ENCODE measurements at places on chromosomes 3 and 15. TPM values are rescaled to one million over a fixed set of nuclear protein-coding genes. Genes with fewer than 3 reads are reported as not detected.
A peak's percentile ranks its signal among the peaks of the same experiment; 100 is the strongest.

Gene C3orf85
- not detected for total RNA-seq

Gene NDUFAF3
- 50.6 TPM for total RNA-seq

Gene IL17RD
- 31.1 TPM for total RNA-seq

Gene TM4SF4
- not detected for total RNA-seq

Gene RBPMS2
- total RNA-seq, result 2.0 TPM

Gene RAB6B
- 222 TPM for total RNA-seq

Gene PPM1L
- 81.4 TPM for total RNA-seq

Gene CD200
- total RNA-seq, result 67.9 TPM

Gene HTR3C
- not detected for total RNA-seq

Gene SYNM
- total RNA-seq, result 4.8 TPM

Gene KCNAB1
- total RNA-seq, result 16.5 TPM

GRCh38 chr15:77695961-77696582 lies 63.4 kb upstream of the LINGO1 start:
- DNase-seq, result no peak

- DNase-seq, result no peak
Measured at GRCh38 chr15:81113204-81113657, 20.8 kb upstream of the CFAP161 start.

GRCh38 chr3:71528816-71529215 lies 54.7 kb downstream of the FOXP1 start:
- no peak for DNase-seq

DNA sequence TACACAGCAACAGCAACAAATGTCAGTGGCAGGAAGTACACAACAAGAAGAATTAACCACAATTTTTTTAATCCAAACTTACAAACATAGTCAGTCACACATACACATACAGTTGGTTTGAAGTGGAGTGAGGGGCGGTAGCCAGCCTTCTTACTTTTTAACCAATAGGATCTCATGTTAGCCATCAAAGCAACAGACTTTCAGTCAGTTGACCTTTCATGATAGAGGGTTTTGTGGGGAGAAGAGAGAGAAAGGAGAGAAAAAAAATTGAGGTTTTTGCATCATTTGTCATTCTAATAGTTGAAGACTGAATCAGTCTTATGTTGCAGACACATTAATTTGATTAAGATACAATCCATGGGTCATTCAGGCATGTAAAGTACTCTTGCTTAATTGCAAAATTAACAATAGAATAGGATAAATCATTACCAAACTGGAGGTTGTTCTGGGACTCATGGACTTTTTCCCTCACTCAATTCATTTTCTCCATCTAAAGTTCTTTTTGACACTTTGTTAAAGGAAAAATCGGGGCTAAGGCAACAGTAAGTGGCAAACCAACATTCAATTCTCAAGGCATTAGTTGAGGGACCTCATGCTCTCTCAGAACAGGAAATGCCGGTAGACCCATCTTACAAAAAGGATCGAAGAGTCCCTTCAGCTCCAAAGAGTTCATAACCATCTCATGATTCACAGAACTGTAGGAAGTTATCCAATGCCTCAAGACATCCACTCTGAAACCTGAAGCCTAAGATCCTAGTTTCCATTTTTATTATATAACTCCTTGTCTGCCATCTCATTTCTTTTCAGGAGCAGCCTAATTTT lies 159.5 kb upstream of the LPP start:
- DNase-seq, result no peak

GRCh38 chr3:195263193-195263924 lies 7.6 kb downstream of the XXYLT1 start:
- DNase-seq, result no peak

GRCh38 chr3:70970171-70970570 lies 613.4 kb downstream of the FOXP1 start:
- DNase-seq, result no peak

DNA sequence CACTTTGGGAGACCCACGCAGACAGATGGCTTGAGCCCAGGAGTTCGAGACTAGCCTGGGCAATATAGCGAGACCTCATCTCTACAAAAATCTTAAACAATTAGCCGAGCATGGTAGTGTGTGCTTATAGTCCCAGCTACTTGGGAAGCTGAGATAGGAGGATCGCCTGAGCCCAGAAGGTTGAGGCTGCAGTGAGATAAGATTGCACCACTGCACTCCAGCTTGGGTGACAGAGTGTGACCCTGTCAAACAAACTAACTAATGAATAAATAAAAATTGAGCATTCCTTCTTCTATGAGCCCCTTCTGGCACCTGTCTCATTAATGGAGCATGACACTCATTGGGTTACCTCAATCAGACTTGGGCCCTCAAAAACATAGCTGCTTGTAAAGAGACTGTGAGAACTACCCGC lies 7.5 kb downstream of the ZDHHC3 start:
- DNase-seq, result no peak

GRCh38 chr15:63200464-63201249 lies 11.3 kb downstream of the RAB8B start:
- no peak for DNase-seq

DNA sequence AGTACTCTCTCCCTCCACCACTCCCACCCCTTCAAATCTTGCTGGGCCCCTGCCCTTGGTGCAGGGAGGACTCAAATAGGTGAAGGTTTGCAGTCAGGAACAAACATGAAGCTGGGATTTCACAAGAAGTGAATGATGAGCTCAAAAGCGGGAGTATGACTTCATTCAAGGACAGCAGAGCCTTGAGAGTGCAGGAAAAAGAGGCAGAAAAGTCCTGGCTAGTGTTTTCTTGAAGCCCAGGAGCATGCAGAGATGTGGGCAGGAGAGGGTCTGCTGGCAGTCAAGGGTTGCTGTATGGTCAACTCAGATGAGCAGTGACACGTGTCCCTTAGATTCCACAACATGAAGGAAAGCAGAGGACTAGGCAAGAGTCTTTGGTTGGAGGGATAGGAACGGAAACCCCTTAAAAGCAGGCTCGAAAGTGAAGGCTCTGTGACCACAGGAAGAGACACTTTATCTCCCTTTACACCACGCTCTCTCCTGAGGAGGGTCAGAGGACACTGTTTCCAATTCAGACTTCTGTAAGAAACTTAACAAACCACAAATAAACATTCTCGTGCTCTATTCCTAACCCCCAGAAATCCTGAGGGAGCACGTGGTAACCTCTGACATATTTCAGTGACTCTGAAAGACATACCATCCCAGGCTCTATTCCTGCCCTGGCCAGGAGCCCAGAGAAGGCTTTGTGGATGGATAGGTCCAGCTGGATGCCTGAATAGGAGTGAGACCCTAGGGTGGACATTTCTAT lies 168.0 kb upstream of the NDN start:
- no peak for DNase-seq

- no peak for DNase-seq
Measured at GRCh38 chr3:112651516-112651915, 10.6 kb upstream of the CCDC80 start.

- DNase-seq, result no peak
Measured at GRCh38 chr3:190051641-190052040, 69.1 kb downstream of the P3H2 start.

DNA sequence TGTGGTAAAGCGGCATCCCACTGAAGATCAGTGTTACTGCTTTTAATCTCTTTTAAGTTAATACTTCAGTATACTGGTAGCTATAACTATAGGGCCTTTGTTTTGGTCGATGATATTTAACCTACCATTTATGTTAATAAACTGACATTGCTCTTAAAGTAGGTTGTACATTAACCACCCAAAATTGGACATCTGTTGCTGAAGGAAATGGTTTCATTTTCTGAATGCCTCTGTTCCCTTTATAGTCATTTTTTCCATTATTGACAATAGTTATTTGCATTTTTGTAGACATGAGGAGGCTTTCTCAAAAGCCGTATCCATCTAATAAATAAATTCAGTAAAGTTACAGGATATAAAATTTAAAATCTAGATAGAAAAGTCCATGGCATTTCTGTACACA lies 252.4 kb upstream of the UBE2E1 start:
- no peak for DNase-seq

- DNase-seq, result peak; percentile 92
Measured at GRCh38 chr15:29925227-29926082, 103.2 kb upstream of the TJP1 start.

DNA sequence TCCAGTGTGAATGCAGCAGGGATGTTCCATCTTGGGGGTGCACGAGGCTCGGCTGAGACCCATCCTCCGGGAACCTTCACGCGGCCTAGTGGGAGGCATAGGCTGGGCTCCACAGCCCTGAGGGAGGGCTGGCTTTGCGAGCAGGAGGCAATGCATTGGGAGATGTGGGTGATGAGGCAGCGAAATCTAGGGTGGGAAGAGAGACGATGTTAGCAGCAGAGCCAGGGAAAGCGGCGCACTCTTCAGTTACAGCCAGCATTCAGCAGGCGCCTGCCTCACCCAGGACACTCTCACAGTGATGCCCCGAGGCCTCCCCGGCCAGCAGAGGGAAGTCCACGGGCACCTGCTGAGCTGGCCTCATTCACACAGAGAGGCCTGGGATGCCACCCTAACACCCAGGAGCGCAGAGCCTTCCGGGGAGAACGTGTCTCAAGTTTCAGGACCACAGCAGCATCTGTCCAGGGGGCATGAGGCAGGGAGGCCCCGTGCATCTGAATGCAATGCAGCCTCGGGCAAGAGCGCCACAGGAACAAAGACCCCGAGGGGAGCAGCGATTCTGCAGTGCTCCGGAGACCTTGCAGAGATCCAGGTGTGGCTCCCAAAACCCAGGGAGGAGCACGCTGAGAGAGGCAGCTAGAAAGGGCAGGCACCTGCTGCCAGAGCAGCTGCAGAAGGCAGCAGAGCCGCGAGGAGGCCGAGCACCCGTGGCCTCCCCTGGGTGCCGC lies 102.4 kb downstream of the NUP210 start:
- no peak for DNase-seq

DNA sequence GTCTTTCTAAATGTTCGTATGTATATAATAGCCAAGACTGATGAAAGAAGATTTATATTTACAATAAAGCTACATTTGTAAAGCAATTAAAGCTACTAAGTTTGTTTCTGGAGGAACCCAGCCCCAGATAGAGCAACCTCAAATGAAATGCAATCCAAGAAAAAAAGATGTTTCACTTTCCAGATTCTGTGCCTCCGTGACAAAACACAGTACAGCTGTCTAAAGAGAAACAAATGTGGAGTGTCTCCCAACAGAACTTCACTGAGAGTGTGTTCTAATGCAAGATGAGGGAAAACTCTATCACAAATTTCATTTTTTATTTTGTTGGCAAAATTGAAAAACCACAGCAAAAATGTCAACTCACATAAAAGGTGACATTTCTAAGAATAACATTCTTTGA lies 317.0 kb downstream of the OCA2 start:
- no peak for DNase-seq

DNA sequence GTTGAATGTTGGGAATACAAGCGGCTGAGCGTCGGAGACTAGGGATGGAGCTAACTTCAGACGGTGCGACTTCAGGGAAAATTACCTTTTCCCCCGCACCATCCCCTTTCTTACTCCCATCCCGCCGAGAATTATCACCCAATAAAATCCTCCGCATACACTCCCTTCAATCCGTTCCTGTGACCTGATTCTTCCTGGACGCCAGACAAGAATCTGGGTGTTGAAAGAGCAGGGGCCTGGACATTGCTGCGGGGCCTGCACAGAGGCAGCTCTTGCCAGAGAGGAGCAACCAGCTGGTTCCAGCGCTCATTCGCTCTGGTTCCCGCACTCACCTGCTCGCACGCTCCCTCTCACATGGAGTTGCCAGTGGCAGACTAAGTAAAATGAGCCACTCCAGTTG lies 241.9 kb downstream of the ALCAM start:
- no peak for DNase-seq

DNA sequence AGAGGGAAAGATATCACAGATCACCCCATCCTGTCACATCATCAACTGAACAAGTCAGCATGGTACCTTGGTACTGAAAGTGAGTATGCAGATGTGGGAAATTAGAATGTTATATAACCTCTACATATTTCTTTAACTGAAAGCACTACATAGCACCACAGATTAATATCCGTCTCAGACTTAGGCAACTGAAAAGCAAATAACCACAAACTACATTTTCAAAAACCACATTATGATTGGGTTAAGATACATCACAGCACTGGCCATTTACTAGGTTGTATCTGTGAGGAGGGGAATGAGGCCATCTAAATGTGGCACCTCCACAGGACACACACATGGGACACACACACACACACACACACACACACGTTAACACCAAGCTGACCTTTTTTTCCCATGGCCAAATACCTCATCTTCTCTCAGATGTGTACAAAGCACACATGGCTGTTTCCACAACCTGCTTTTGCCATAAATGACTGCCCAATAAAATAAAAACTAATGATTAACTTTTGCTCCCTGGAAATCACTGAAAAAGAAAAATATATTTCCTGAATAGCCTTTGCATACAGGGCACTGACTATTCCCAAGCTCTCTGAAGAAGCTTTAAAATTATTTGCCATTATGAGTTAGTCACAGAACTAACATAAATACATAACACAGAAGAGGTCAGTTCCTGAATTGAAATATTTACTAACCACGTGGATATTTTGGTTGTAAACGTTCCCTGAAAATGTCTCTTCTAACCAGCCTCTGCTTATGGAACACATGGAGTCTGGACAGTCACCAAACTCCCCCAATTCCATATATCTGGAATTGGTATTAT lies 60.1 kb downstream of the SUMF1 start:
- DNase-seq, result no peak

GRCh38 chr3:152717252-152717651 lies 117.7 kb upstream of the P2RY1 start:
- DNase-seq, result no peak

- peak; percentile 84 for DNase-seq
Measured at GRCh38 chr3:75906555-75907112, 121.3 kb upstream of the ZNF717 start.

DNA sequence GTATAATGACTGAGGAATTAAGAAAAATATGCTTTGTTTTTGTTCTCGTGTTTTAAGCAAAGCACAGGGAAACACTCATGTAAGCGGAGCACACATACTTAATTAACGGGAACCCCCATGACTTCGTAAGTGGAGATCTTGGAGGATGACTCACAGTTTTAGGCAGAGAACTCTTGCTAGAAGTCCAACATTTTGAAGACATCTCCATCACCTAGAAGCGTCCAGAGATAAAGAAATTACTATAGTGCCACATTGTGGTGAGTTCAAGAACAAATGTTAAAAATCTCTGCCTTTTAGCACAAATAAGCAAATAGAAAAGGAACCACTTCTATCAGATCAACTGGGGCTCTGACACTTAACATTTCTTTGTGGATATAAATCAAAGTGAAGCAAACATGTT lies 194.1 kb upstream of the ARHGEF26 start:
- DNase-seq, result no peak

- no peak for DNase-seq
Measured at GRCh38 chr3:153051427-153052095, 110.5 kb upstream of the RAP2B start.

GRCh38 chr3:124059580-124059979 lies 67.7 kb upstream of the ROPN1 start:
- DNase-seq, result no peak

GRCh38 chr15:72404356-72404755 lies 6.3 kb downstream of the TMEM202 start:
- DNase-seq, result no peak

GRCh38 chr15:40361640-40362039 lies 3.6 kb downstream of the DISP2 start:
- no peak for DNase-seq

DNA sequence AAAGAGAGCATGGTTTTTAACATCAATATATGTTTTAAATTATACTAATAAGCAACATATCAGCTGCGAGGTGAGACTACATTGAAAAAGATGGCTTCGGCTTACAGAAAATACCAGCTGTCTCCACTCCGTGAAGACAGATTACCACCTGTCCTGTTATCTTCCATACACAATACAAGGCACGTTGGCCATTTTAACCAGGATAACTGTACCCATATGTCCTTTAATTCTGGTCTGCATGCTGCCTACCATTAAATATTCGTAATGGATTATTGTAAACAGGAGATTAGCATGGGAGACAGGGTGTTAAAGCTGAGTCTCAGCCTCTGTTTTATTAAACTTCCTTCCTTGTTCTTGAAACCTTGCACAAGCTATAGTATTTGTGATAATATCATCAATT lies 855.5 kb downstream of the ROBO1 start:
- DNase-seq, result no peak

All from glutamatergic neuron (in vitro differentiated cells).